ENCODE measurements at places on chromosomes 5 and 9.

DNA sequence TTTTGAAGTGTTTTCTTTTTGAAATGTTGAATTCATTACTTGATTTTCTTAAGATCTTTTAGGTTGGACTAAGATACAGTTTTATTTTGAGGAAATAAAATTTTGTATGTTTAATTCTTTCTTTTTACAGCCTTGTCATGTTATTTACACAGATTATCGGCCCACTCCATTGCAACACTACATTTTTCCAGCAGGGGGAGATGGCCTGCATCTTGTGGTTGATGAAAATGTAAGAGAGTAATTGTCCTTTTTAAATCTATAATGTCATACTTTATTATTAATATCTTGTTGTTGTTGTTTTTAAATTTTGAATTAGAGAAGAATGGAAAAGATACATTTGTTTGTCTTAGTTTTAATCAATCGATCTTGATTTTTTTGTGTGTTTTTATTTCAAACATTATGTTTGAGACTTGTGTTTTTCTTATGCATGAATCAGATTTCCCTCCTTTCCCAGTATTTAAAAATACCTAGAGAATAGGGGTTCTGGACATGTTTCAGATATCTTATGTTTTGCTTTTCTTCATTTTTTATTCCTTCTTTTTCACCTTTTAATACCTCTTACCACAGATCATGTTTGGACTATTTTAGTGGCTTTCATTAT, 36.7 kb downstream of the MTREX start:
- DNase-seq, result peak; percentile 22

- DNase-seq, result no peak
Measured at GRCh38 chr5:123950701-123951581, 439.0 kb downstream of the CSNK1G3 start.

- no peak for DNase-seq
Measured at GRCh38 chr5:124650147-124650561, 96.3 kb downstream of the ZNF608 start.

DNA sequence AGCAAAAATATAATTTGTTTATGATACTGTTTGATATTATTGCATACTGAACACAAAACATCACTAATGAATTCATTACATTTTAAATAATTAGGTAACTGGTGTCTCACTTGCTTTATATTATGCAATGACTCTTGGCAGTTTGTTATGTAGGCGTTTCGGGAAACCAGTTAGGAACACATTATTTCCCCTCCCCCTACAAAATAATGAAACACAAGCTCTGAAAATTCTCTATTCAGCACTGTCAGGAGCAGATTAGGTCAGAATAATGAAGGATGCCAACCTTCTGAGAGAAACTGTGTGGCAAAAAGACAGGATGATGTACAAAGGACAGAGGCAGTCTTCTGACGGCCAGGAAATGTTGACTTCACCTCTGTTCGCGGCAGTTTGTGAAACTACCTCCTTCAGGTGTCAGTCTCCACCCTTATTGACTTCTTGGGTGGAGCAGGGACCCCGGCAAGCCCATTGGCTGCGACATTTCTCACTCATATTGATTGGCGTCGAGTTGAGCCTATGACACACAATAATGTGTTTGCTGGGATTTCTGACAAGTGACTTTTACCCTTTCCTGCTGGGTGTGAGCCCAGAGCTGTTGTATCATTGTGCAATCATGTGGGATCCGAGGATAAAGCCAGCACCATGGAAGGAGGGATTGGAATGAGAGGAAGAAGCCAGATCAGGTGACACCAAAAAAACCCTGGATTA, 33.9 kb downstream of the SH3PXD2B start:
- DNase-seq, result no peak

DNA sequence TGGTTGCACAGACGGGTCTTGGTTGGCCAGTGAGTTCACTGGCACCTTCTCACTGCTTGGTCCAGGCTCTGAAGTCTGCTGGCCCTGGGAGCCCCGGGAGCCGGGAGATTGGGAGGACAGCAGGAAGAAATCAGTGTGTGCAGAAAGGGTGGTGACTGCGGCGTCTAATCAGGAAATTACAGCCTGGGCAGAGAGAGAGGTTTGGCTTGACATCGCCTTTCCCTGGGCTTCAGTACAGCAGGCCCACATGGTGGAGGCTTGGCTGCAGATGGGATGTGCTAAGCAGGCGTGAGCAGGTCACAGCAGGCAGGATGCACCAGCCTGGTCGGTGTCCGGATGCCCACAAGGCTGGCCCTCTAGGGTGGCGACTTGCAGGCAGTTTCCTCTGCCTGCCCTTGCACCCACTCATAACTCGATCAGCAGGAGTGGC, 17.2 kb downstream of the PITX1 start:
- no peak for DNase-seq

GRCh38 chr5:125197321-125197720, 450.9 kb upstream of the ZNF608 start:
- DNase-seq, result no peak

DNA sequence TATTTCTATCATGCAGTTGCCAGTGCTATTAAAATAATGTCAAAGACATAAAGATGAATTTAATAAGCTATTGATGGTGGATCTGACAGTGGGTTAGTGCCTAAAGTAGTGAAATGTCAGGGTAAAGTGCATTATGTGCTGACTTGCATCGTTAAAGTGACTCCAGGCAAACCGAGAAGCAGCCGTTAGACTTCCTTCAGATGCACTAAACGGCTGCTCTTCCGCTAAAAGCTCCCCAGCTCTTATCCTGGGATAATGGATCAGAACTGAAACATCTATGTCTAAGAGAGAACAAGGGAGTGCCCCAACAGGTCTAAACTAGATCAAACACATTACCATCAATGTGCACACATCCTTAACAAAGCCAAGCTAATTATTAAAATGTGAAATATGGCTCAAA, 468.2 kb downstream of the NTRK2 start:
- DNase-seq, result no peak

GRCh38 chr5:94017579-94017978, 276.2 kb upstream of the POU5F2 start:
- no peak for DNase-seq

- peak; percentile 45 for DNase-seq
Measured at GRCh38 chr5:180090098-180090768, 18.7 kb upstream of the RNF130 start.
